ENCODE measurements at places on chromosomes 5 and 9.

- DNase-seq, result no peak
Observed at GRCh38 chr5:12636209-12636608, 732.0 kb upstream of the CTNND2 start.

- DNase-seq, result peak; percentile 89
Observed at GRCh38 chr5:154962494-154962893, 21.6 kb downstream of the MRPL22 start.

- DNase-seq, result no peak
Observed at GRCh38 chr5:107320846-107321245, 349.9 kb downstream of the EFNA5 start.

DNA sequence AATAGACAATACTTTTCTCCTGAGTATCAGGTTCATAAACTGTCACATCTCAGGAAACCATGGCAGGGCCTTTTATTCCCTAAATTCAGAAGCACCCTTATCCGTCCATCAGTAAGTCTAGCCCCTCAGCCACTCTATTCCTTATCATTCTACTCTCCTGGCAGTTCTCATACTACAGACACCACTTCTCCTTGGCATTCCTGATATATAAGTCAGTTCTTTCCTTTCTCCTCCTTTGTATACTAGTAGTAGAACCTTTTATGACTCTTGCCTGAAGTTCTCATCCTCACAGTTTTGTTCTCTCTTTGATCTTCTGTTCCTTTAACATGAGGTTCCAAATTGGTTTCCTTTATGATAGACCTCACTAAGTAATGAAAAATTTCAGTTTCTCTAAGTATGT is 29.3 kb downstream of the GRAMD2B start:
- no peak for DNase-seq

- DNase-seq, result no peak
Observed at GRCh38 chr9:133971121-133971951, 20.8 kb downstream of the VAV2 start.

DNA sequence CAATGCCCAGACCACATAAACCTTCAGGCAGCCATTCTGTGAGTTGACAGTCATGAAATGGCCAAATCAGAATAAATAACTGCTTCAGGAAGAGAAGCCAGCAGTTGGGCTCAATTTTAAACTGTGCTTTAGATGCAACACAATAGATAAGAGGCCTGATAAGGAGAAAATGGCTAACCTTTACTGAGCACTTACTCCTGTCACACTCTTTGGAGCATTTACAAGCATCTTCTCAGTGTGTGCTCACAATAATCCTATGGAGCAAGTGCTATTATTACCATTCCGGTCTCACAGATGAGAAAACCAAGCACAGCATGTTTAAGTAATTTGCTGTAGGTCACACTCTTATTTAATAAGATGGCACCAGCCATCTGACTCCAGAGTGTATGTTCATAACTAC is 11.5 kb upstream of the SH3RF2 start:
- DNase-seq, result no peak

DNA sequence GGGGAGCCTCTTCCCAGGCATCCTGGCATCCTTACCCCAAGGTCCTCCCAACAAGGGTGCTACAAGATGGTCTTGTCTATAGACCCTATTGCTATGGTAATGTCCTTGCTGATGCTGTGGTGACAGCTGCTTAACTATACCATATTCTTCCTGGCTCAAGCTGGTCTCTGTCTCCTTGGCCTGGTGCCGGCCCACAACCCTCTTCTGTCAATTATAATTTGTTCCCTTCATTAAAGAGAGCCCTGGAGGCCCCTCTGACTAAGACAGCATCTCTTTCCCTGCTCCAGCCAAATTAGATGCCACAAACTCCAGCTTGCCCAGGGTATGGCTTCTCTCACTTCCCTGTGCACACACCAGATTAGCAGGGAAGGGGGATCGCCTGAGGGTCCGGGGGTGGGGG is 86.7 kb downstream of the PSD2 start:
- no peak for DNase-seq
